ENCODE measurements at places on chromosomes 16 and 17.

- no peak for DNase-seq
These were observed 4.3 kb upstream of the HAP1 start for GRCh38 chr17:41738801-41739112.

DNA sequence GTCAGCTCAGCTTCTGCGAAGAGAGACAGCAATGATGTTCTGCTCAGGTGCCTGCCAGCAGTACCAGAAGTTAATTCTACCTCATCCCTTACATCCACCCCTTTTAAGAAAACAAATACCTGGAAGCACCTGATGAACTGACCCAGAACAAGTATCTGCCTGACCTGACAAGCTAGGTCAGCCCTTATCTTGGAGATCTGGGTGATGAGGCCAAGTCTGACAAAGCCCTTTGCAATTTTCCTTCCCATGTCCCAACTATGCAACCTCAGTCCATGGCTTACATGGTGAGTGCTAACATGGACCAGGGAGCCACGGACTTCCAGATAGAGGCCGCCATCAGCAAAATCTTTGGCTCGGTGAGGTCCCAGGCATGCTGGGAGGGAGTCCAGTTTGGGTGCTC, 3.6 kb downstream of the ACADVL start:
- DNase-seq: no peak

DNA sequence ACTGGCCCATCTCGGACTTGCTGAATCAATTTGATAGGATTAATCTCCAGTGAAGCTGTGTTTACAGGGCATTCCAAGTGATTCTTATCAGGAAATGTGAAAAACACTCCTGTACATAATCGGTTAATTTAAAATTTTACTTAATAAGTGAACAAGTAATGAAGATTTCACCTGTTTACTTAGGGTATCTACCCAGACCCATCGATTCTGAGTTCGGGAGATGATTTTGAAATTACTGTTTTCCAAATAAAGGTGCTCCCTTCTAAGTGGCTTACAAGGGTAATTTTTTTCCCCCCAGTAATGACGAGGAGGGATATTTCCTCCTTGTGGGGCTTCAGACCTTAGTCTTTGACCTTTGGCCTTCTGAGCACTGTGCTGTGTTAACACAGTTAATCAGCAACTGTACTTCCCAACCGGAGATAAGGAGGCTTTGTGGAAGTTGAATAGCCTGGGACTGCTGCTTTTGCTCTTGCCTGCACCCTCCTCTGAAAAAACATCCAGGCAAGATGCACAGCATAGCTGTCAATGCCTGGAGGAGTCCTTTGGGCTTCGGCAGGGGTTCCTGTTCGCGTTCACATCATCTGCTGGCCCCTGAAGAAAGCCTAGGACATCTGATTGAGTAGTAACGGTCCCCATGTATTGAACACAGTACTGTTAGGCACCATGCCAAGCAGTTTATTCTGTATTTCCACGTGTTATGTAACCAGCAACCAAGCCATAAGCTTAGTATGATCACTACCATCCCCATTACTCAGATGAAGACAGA, 1.8 kb downstream of the FAHD1 start:
- no peak for DNase-seq

- no peak for DNase-seq
These were observed 5.8 kb downstream of the PRSS27 start for GRCh38 chr16:2713985-2714774.

GRCh38 chr16:56041556-56042140, 149.6 kb upstream of the GNAO1 start:
- DNase-seq: no peak

GRCh38 chr16:4179020-4179419, 62.8 kb upstream of the ADCY9 start:
- DNase-seq: no peak

GRCh38 chr16:57608462-57609113, 19.8 kb upstream of the ADGRG1 start:
- DNase-seq: no peak

DNA sequence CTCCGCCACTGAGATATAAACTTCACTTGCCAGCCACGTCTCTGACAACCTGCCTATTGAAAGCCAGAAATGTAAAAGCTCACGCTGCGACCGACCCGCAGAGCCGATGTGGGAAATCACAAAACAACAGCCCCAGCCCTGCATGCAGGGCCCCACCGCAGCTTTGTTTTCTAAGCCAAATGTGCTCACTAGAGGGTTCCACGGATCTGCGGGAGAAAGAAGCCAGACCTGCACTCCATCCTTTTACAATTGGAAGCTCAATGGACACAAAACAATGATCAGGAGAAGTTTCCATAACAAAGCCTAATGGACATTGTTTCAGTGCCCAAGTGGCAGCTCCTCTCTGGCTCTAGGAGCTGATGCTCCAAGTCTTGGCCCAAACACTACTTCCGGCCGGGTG, 33.1 kb downstream of the WIPI1 start:
- DNase-seq: no peak

DNA sequence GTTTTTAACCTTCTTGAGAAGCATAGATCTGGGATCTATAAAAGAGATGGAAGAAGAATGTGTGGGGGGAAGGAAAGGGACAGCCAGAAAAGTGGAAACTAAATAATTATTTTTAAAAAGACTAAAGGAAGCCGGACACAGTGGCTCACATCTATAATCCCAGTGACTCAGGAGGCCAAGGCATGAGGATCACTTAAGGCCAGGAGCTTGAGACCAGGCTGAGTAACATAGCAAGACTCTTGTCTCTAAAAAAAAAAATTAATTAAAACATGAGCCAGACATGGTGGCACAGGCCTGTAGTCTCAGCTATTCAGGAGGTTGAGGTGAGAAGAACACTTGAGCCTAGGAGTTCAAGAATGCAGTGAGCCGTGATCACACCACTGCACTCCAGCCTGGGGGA, 335.1 kb downstream of the GRIN2A start:
- DNase-seq: no peak

GRCh38 chr17:77817953-77818352, 140.6 kb upstream of the TNRC6C start:
- DNase-seq: no peak

GRCh38 chr16:27924411-27925118, 138.9 kb downstream of the GSG1L start:
- DNase-seq: no peak

DNA sequence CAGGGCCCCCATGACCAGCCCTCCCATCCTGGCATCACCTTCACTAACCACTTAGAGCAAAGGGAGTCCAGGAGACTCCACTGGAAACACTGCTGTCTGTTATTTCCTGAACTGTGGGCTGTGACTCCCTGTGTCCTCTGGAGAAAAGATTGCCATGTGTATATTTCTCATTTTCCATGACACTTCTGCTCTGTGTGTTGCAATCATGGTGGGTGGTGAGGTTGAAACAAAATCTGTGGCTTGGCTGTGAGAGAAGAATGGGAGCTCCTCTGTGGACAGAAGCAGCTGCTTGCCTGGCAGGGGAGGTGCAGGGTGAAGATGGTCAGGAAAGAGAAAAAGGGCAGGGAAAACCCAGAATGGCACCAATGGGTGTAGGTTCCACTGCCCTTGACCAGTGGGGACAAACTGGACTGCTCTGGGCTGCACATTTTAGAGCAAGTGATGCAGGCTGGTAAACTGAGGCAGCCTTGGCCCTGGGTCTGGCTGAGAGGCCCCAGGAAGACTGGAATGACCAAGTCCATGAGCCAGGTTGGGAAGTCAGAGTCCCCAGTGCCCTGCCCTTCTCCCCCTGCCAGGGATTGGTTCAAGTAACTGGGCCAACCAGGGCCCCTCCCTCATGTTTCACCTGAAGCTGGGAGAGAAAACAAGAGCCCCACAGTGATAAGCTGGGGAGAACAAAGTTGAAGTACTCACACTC, 314.3 kb downstream of the C16orf95 start:
- DNase-seq: no peak

DNA sequence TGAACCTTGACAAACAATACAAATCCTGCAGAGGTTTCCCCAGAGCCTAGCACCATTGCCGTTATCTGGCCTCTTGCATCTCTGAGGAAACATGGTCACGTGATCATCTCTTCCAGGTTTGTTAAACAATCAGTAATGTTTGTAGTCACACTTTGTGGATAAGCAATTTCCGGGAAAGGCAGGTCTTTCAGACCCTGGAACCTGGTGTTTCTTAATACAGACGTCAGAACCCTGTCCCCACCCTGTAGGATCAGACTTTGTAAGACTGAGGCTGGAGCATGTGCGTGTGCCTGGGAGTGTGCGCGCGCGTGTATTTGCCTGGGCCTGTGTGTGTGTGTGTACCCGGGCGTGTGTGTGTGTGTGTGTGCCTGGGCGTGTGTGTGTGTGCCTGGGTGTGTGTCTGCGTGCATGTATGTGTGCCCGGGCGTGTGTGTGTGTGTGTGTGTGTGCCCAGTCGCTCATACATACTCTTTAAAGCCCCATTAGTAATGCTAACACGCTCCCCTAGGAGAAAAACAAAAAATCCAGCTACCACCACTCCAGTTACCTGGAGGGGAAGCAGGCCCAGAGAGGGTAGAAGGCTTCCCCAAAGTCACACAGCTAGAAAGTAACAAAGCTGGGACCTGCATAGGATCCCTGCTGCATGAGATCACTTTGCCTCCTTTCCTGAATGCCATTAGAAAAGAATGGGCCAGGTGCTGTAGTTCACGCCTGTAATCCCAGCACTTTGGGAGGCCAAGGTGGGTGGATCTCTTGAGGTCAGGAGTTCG, 5.3 kb downstream of the CTNS start:
- no peak for DNase-seq

DNA sequence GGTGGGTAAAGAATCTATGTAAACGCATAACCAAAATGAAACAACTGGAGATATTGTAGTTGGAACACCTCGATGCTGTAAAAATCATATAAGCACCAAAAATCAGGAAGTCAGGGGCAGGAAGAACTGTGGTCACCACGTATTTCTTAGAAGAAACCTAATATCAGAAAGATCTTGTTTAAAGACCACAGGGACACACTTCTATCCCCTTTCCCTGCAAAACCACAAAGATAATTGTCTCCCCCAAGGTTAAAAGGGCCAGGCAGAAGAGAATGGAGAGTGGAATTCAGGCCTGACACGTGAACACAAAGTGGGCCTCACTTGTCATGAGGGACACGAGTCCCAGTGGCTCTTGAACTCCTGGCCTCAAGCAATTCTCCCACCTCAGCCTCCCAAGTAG, 68.1 kb downstream of the GSG1L start:
- no peak for DNase-seq

DNA sequence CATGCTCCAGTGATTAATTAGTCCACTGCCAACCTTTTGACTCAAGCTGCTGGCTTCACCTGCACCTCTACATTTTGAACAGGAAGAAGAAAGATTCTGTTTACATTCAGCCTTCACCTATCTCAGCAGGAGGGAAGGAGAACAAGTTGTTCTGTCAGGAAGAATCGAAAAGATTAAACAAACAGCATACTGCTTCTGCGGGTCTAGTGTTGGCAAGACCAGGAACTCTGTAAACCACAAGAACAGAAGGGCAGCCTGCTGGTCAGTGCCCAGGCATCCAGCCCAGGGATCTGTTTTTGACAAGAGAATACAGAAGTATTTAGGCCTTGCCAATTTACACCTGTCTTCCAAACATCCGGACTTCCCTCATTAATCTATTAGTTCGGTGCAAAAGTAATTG, 189.7 kb downstream of the CHD9NB start:
- no peak for DNase-seq

DNA sequence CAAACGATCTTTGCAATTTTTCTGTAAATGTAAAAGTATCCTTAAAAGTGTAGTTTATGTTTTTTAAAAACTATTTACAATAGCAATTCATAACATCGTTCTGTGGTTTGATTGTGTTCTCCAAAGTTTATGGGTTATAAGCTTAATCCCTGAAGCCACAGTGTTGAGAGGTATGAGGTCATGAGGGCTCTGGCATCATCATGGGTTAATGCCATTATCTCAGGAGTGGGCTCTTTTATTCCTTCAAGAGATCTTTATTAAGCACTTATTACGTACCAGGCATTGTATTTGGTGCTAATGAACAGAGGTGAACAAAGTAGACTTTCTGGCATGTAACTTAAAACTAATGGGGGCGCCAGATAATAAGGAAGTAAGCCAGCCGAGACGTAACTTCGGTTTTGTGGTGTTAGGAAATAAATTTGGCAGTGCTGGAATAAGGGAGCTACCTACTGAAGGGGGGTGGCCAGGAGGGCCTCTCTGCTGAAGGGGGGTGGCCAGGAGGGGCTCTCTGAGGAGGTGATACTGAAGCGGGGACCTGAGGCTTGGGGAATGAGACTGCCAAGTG, 158.1 kb downstream of the VPS53 start:
- no peak for DNase-seq

GRCh38 chr16:55035029-55035428, 104.4 kb downstream of the IRX5 start:
- no peak for DNase-seq

GRCh38 chr16:75260851-75261589, 9.6 kb upstream of the BCAR1 start:
- DNase-seq: no peak

GRCh38 chr17:79042421-79043190, 18.6 kb downstream of the C1QTNF1 start:
- DNase-seq: peak; percentile 57

- DNase-seq: no peak
These were observed 44.3 kb upstream of the CACNG5 start for GRCh38 chr17:66790501-66791061.

DNA sequence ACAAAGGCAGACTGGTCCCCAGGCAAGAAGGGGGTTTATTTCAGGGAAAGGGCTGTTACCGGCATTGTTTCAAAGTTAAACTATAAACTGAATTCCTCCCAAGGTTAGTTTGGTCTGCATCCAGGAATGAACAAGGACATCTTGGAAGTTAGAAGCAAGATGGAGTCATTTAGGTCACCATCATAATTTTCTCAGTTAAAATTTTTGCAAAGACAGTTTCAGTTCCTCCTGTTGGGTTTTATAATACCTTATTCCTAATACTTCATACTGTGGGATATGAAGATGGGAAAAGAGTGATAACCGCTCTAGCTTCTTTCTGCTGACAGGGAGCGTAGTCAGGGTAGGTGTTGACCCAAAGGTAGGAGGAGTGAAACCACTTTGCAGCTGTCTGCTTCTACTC, 24.8 kb downstream of the PMM2 start:
- no peak for DNase-seq

- DNase-seq: no peak
These were observed 16.4 kb downstream of the TELO2 start for GRCh38 chr16:1509307-1510221.

- no peak for DNase-seq
These were observed 287.9 kb downstream of the FTO start for GRCh38 chr16:53991754-53992378.

GRCh38 chr17:18231164-18231563, 5.7 kb downstream of the LLGL1 start:
- DNase-seq: no peak

DNA sequence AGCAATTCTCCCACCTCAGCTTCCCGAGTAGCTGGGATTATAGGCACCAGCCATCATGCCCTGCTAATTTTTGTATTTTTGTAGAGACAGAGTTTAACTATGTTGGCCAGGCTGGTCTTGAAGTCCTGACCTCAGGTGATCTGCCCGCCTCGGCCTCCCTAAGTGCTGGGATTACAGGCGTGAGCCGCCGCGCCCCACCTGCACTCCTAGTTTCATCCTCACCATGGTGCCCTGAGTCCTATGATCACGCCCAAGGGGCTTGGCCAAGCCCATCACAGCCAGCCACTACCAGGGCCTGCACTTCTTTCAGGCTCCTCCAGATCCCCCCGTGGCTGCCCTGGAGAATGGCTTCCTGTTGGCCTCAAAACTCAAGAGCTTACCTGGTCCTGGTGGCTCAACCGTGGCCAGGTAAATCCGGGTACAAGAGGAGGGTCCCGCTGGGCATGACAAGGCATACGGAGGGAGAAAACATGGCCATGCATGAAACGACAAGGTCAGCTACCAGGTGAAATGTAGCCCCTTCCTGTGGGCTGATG, 20.4 kb upstream of the TFAP4 start:
- no peak for DNase-seq

GRCh38 chr17:879546-880442, 97.6 kb downstream of the MRM3 start:
- peak; percentile 59 for DNase-seq

Data from GM12892 (cell line).